ENCODE measurements at places on chromosomes 5 and 9.

DNA sequence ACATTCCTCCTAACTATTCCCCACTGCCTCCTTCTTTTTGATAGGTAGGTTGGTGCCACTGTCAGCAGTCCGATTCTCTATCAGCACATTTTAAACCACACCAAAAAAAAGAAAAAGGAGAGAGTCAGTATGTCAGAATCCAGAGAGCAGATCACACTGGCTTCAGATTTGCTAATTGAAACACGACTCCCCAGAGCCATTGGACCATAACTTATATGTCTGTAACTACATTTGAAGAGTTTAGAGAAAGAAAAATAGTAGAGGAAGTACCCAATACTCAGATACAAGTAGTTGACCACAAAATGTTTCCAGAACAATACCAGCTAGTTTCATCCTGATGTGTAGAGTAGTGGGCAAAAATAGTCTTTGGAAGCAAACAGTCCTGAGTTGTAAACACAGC lies 216.6 kb downstream of the NR2F1-AS1 start:
- no peak for DNase-seq

DNA sequence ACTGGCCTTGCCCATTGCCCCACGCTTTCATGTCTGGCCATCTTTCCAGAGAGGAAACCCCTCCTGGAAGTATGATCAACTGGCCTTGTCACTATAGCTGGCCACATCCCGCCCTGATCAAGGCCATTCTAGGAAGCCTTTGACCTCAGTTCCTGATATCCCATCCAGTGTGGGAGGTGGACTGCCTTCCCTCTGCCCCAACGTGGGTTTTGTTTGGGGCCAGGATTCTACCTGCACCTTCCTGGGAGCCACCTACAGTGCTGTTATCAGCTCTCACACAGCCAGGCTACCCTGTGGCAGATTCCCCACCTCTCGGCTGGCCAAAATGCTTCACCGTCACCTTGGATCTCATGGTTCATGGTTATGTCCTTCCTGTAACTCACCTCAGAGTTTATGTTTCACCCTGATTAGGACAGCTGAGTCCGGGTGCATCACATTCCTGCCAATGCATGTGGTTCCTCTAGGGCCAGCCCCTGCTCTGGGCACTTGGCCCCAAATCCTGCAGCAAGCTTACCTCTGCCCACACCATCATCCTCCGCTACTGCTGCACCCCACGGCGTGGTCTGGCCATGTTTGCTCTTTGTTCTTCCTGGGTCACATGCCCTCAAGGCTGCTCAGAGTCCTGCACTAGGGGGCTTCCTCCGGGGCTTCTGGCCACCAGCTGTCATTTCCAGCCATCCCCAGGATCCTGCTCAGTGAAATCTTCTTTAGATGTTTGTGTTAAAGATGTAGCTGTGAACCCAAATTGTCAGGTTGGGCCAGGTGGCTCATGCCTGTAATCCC lies 24.2 kb upstream of the S1PR3 start:
- no peak for DNase-seq

DNA sequence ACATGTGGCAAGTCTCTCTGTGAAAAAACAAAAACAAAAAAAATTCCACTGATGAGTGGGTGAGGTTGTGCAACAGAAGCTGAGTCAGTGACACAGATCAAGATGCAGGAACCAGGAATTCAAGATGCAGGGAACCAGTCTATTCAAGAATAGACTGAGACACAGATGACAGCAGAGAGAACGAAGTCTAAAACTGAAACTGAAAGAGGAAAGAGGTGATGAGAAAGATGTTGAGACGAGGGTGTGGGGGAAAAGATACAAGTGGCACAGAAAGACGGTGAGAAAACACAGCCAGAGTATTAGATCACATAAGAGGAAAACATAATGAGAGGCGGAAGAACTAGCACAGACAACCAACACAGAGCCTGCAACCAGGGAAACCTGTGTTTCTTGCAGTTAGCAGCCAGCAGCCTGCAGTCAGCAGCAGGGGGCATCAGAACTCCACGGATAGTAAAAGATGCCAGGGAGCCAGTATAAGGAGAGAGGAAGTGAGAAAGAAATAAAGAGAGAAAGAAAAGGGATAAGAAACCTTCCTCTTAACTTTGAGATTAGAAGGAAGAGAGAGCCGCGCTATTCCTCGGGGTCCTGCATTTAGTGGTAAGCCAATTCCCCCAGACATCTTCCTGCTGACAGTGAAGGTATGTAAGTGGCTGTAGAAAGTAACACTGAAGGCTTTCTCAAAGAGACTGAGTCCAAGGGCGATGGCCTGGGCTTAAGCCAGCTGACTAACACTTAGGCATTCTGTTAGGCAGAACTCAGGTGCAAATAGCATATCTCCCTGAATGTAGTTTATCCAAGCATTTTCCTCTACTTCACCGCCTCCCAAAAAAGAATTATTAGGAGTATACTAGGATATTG lies 79.0 kb downstream of the TLR4 start:
- DNase-seq, result peak; percentile 3

GRCh38 chr9:115690786-115691496 lies 462.6 kb upstream of the PAPPA start:
- no peak for DNase-seq

GRCh38 chr9:24738421-24738961 lies 192.8 kb upstream of the IZUMO3 start:
- no peak for DNase-seq

- no peak for DNase-seq
Observed at GRCh38 chr9:6076851-6077250, 61.4 kb upstream of the RANBP6 start.

DNA sequence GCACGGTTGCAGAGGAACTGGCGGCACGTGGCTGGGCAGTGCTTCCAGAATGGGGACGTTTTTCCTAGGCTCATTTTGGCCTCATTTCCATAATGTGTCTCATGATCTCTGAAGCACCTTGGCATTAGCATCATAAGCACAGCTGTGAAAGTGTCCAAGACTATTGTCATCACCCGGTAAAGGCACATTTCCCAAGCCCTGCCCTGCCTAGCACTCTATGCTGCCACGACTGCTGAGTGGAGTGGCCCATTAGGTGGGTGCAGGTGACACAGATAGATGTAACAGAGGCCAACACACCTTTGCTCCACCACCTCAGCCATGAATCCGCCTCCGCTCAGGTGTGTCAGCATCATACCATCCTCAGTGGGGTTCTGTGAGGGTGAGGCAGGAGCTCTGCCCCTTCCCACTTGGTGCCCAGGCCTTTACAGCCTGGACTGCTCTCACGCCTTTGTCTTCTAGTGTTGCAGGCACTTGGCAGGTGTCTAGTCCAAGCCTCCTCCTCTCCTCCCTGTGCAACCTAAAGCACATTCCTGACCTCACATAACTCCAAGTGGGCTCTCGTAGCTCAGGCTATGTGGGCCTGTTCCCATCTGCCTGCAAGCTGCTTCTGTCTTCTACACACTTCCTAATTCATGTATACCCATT lies 213.0 kb downstream of the FSTL4 start:
- DNase-seq, result no peak

GRCh38 chr9:78325343-78325742 lies 28.4 kb downstream of the PSAT1 start:
- DNase-seq, result no peak

DNA sequence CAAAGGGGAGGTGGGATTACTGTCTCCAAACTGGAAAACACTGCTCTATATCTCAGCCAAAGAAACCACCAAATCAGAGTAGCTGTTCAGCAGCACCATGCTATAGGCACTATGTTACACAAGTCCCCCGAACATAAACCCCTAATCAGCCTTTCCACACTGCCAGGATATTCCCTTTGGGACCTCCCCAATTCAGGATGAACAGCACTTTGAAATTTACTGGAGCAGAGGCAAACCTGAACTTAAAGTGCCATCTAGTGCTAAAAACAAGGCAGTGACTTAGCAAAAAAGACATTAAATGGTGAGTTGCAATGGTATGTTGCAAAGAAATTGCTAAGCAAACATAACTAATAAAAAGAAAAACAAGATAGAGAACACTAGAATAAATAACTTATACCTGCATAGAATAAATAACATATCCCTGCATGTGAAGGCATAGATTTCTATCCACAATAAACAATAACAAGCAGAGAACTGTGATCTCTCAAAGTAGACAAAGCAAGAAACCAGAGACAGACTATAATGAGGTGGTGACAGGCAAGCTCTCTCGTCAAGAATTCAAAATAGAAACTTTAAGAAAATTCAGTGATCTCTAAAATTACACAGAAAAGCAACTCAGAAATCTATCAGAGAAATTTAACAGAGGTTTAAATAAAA lies 584.4 kb upstream of the ACO1 start:
- no peak for DNase-seq

GRCh38 chr9:13690595-13690994 lies 411.1 kb upstream of the MPDZ start:
- no peak for DNase-seq

DNA sequence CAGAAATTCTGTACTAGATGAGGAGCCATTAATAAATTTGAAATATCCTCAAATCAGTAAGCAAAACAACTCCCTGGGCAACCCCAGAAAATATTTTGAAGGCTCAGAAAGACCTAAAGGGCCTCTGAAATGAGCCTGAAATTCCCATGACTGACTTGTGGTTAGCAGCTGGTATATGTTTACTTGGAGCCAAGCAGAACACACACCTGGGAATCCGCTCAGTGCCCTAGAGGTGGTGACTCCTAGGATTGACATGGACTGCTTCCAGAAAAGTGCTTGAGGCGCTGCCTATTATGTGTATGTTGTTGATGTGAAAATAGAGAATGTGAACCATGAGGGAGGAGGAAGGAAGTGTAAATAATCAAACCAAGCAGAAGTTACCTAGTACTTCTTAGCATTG lies 14.7 kb downstream of the RFK start:
- no peak for DNase-seq

DNA sequence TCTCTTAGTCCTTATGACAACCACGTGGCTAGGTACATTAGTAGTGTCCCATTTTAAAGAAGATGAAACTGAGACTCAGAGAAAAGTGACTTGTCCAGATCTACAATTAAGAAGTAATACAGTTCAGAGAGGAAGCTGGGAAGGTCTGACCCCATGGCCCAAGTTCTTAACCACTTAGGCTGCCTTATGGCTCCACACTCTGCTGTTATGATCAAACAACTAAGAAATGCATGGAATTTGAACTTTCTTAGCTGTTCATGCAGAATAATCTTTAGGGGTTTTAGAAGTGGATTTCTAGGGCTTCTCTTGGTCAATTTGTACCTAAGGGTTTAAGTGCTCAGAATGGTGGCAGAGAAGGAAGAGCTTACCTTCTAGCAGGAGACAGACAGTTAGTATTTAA lies 128.0 kb upstream of the MSX2 start:
- no peak for DNase-seq

GRCh38 chr9:121026260-121026691 lies 23.8 kb downstream of the C5 start:
- DNase-seq, result no peak

- no peak for DNase-seq
Observed at GRCh38 chr5:59238126-59238902, 655.2 kb downstream of the PDE4D start.

DNA sequence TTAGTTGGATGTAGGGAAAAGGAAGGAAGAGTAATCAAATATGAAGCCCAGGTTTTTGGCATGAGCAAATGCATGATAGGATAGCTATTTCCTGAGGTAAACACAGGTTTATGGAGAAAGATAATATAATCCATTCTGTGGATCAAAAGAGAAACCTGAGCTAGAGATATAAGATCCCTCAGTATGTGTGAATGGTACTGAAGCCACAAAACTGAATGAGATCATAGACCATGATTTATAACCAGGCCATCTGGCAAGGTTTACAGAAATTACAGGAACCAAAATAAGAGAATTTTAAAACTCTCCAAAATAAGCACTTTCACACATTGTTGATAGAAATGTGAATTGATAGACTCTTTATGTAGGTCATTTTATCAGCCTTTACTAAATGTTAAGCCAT lies 28.7 kb upstream of the ECM2 start:
- no peak for DNase-seq

GRCh38 chr9:129305246-129305645 lies 127.2 kb upstream of the IER5L start:
- DNase-seq, result no peak

- no peak for DNase-seq
Observed at GRCh38 chr5:1080432-1080831, 31.4 kb downstream of the SLC12A7 start.

GRCh38 chr5:121628783-121629182 lies 222.9 kb upstream of the FTMT start:
- no peak for DNase-seq

GRCh38 chr5:56346741-56347535 lies 113.8 kb upstream of the ANKRD55 start:
- no peak for DNase-seq

GRCh38 chr5:61303346-61303745 lies 28.7 kb upstream of the ZSWIM6 start:
- DNase-seq, result no peak

GRCh38 chr5:31889001-31889561 lies 250.2 kb downstream of the PDZD2 start:
- DNase-seq, result no peak

- no peak for DNase-seq
Observed at GRCh38 chr5:127400539-127400938, 109.9 kb downstream of the MEGF10 start.

- no peak for DNase-seq
Observed at GRCh38 chr5:153551537-153552079, 61.1 kb downstream of the GRIA1 start.

DNA sequence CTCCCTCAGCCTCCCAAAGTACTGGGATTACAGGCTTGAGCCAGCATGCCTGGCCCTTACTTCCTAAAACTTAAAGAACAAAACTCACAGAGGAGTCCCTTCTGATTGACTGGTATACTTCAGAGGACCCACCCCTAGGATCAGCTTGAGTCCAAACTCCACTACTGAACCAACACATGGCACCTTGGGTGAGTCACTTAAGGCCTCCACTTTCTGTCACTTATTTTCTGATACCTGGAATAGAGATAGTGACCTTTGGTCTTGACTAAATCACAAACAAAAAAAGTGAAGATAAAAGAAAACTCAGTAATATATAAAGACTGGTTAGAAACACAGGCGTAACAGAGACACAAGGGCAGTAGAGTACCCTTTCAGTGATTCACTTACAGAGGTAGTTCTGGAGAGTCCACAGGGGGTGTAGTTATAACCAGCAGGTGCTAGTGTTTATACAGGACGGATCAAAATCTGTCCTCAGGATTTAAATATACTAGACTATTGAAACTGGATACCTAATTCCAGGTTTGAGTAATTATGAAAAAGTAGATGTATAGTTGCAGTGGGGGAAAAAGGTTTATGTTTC lies 274.3 kb upstream of the ANKRD55 start:
- DNase-seq, result no peak

DNA sequence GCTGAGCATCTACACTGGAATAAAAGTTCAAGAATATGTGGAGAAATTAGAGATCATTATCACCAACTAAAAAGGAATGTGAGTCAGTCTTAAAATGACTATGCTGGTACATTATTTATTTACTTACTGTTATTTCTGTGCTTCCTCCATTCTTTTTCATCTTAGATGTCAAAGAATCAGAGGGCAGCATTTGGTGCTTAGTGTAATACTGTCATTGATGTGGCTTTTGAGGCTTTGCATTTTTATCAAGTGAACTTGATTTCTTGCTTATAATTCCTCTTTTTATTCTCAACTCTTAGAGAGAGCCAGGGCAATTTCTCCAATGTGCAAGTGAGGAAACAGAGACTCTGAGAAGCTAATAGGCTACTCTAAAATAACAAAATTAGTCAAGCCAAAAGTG lies 163.7 kb upstream of the TRPC7 start:
- no peak for DNase-seq

Data from activated T-helper 1 cell treated with anti-CD3 and anti-CD28 coated beads, Interleukin-2, amount 50 U/mL, for 16 hours (primary cell).